ENCODE measurements at places on chromosomes 16 and 17. TPM values are rescaled to one million over a fixed set of nuclear protein-coding genes. Genes with fewer than 3 reads are reported as not detected.

DPEP2 gene
- 2.7 TPM for total RNA-seq

KRTAP16-1 gene
- total RNA-seq = not detected

CES1 gene
- not detected for total RNA-seq

ADAMTS18 gene
- not detected for total RNA-seq

ASGR2 gene
- not detected for total RNA-seq

ARMC7 gene
- total RNA-seq = 6.5 TPM

MPP2 gene
- 5.2 TPM for total RNA-seq

MYCBPAP gene
- 1.1 TPM for total RNA-seq

SBK1 gene
- 9.7 TPM for total RNA-seq

GTF3C1 gene
- 52.0 TPM for total RNA-seq

RGS11 gene
- not detected for total RNA-seq

MMP28 gene
- total RNA-seq = 0.50 TPM

GRAP gene
- 14.5 TPM for total RNA-seq

SLFN13 gene
- total RNA-seq = 22.0 TPM

ITGB4 gene
- 0.64 TPM for total RNA-seq

CTRL gene
- total RNA-seq = 6.8 TPM

GSDMA gene
- total RNA-seq = 0.14 TPM

SLC38A8 gene
- total RNA-seq = not detected

CSH1 gene
- not detected for total RNA-seq

KRTAP9-2 gene
- not detected for total RNA-seq

AOC3 gene
- total RNA-seq = 1.5 TPM

HBA1 gene
- not detected for total RNA-seq

APOH gene
- total RNA-seq = not detected

SLC35G6 gene
- total RNA-seq = not detected
